ENCODE measurements at places on chromosomes 3 and 15.
A peak's percentile ranks its signal among the peaks of the same experiment; 100 is the strongest.

DNA sequence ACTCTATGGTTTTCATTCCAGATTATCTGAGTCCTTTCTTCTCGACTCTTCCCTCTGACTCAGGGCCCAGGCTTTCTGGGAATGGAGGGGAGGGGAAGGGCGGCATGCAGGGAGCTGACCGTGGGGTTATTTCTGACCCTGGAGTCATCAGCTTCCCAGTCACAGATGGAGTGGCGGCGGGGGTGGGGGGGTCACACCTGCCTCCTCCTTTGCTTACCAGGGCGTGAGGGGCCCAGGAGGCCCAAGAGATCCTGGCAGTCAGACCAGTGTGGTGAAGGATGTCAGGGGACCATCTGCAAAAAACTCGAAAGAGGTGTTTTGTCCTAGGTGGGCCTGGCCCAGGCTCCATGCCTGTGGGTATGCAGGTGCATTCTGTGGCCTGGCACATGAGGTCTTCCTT, 996 bp upstream of the XIRP1 start:
- DNase-seq: no peak

DNA sequence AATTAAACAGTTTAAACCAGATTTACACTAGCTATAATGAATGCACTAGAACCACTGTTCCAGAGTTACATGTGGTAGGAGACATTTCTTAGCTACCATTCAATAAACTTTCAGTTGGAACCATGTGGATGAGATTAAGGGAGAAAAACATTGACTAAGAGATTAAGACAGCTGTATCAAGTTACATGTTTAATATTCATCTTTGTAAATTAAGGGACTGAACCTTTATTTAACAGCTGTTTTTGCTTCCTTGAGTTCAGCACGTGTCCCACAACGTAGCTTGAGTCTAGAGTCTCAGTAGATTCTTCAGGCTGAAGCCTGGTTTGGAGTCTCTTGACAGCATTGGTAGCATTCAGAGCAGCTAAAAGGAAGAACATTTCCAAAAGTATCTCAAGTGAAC, 27.2 kb upstream of the CFAP44 start:
- DNase-seq: no peak

GRCh38 chr15:58931987-58932588, 1.4 kb downstream of the SLTM start:
- peak; percentile 20 for DNase-seq

DNA sequence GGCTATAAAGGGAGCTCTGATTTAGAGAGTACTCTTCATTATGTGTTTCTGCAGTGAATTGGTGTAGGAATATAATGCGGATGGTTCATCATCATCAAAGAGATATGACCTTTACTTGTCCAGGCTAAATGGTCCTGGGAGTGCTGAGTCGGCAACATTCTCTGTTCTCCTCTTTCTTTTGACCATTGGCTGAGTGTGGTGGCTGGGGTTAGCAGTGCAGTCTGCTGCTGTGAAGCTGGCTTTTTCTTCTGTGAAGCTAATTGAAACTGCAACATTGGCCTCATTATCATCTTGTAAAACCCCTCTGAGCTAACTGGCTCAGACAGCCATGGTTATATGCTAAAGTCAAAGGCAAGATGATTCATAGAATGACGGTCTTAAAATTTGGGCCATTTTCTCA, 83.8 kb downstream of the THRB start:
- DNase-seq: no peak

GRCh38 chr3:111539351-111540331, 2.4 kb upstream of the CD96 start:
- DNase-seq: peak; percentile 20

GRCh38 chr3:107574650-107575049, 51.9 kb downstream of the BBX start:
- peak; percentile 53 for DNase-seq
